Stimulated activated CD4-positive, alpha-beta T cell treated with anti-CD3 and anti-CD28 coated beads, Interleukin-15, amount 100 ng/mL, for 1 hour (primary cell): ENCODE measurements at places on chromosomes 12 and 14.

GRCh38 chr14:53622447-53622846, 334.2 kb downstream of the BMP4 start:
- no peak for DNase-seq

- no peak for DNase-seq
Measured at GRCh38 chr12:115756271-115756670, 521.2 kb downstream of the MED13L start.

GRCh38 chr12:52259657-52260243, 14.7 kb upstream of the KRT86 start:
- DNase-seq = no peak

DNA sequence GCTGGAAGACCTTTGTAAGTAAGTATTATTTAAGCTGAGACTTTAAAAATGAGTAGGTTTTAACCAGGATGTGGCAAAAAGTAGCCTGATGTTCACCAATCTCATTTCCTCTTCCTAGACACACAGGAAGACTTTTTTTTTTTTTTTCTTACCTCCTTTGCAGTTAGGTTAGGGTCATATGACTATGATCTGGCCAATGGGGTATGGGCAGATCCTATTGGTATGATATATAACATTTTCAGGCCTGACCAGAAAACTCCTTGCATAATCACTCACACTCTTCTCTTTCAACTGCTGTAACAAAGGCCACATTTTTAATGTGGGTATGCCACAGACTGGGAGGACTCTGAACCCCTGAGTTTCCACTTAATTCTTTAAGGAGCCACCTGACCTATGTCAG, 2.7 kb upstream of the RPS6KA5 start:
- no peak for DNase-seq

- no peak for DNase-seq
Measured at GRCh38 chr12:128813883-128814282, 9.9 kb downstream of the SLC15A4 start.

- no peak for DNase-seq
Measured at GRCh38 chr14:98292191-98292590, 979.8 kb downstream of the BCL11B start.

DNA sequence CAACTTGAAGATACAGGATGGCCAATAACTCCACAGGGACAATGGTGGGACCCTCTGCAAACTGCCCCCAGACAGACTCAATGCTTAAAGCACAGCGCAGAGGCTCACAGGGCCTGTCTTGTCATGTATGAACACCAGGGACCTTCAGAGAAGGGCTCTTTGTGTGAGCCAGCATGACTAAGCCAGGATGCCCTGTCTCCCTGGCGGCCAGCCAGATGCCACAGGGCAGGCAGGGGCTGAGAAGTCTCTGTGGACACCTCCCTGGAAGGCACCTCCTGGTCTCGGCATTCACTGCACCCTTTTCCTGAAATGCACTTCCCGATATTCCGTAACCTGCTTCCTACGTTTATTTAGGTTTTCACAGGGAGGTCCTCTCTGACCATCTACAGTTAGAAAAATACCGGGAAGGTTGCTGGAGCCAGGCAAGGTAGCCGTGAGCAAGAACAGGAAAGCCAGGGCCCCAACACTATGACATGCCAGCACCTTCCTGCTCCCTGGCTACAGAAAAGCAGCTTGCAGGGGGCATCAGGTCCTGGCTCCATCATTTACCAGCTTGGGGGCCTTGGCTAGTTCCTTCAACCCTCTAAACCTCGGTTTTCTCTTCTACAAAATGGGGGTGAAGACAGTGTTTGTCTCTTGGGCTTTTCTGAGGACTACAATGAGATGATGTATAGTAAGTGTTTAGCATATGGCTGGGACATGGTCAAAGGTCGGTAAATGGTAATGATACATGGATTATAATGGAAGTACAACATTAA, 65.0 kb downstream of the PITPNM2 start:
- DNase-seq = no peak

DNA sequence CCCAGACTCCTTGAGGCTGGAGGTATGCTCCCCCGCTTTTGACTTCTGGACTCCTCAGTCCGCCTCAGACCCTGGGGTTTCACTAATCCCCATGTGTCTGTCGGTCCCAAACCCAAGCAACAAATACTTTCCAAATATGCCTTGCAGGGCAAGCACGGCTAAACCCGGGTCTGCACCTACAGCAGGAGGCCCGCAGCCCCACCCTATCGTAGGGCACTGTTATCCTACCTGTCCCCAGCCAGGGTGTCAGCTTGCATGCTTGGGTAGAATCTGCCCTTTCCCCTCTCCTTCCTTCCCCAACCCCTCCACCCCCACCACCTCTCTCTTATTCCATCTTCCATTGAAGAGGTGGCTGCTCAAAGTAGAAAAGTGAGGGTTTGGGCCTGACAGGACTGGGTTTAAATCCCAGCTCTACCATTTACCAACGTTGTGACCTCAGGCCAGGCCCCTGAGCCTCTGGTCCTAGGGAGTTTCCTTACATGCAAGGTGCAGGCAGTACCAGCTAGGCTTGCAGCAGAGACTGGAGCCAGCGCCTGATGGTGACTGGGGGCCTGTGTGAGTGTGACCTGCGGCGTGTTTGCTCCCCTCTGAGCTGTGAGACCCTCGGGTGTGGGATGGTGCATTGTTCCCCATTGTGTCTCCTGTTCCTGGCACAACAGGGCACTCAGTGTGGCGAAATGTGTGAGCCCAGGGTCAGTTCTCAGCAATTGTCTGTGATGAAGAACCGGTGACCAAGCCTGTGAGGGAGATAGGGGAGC, 11.2 kb upstream of the EML1 start:
- DNase-seq = no peak

GRCh38 chr14:50047274-50047676, 69.1 kb downstream of the VCPKMT start:
- no peak for DNase-seq

DNA sequence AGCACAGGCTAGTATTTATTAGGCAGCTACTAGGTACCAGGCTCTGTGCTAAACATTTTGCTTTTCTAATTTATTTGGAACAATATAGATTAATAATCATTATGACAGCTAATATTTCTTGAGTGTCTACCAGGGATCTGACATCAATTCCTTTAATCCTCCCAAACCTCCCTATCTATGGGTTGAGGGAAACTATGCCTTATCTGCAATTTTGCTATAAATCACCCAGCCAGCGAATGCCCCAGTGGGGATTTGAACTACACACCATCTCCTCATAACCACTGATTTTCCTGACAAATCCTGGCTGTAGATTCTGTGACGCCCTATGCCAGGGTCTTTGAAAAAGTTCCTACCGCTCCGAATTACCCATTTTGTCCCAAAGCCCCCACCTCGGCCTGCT, 21.4 kb upstream of the PLEKHG3 start:
- DNase-seq = no peak

- DNase-seq = no peak
Measured at GRCh38 chr14:89125216-89125615, 291.8 kb downstream of the FOXN3 start.

- DNase-seq = no peak
Measured at GRCh38 chr14:90281261-90281660, 24.9 kb downstream of the PSMC1 start.

DNA sequence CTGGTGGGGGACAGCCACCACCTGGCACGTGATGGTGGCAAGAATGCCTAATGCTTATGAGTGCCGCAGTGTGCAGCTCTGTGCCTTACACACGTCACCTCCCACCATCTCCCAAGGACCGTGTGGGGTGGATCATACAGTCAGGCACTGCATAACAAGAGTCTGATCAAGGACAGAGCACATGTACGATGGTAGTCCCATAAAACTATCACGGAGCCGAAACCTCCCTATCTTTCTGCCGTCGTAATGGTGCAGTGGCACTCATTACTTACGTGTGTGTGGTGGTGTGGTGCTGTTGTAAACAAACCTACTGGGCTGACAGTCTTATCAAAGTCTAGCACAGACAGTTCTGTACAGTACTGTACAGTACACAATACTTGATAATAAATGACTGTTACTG, 89.3 kb downstream of the CACNA1C start:
- DNase-seq = no peak

GRCh38 chr12:116540622-116541152, 18.5 kb upstream of the MAP1LC3B2 start:
- DNase-seq = no peak

- DNase-seq = no peak
Measured at GRCh38 chr12:130977743-130978095, 24.0 kb downstream of the ADGRD1 start.

- no peak for DNase-seq
Measured at GRCh38 chr12:116598311-116599284, 39.4 kb downstream of the MAP1LC3B2 start.

DNA sequence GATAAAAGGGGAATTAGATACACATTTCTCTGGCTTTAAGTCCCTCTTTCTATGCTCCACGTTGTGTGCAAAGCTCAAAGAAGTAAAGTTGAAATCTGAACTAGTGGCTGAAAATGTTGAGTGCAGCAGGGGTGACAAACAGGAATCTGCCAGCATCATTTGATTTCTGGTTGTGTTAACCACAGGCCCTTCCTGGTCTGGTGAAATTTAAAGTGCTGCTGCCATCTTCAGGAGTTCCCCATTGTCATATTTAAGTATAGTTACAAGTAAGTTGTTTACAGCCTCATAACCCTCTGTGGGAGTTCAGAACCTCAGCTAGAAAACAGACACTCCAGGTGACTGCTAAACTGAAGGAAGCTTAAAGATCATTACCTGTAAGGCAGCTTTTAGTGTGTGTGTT, 90.9 kb upstream of the CCDC196 start:
- no peak for DNase-seq
